HAP-1 (cell line): ENCODE measurements at places on chromosomes 7 and 10.

GRCh38 chr10:81603106-81603620, 271.8 kb upstream of the NRG3 start:
- no peak for DNase-seq

- DNase-seq, result peak; percentile 11
These were observed 2.8 kb upstream of the LZTS2 start for GRCh38 chr10:100996678-100997359.

GRCh38 chr10:28837613-28838390, 160.5 kb downstream of the BAMBI start:
- no peak for DNase-seq

- DNase-seq, result no peak
These were observed 750.7 kb downstream of the MAGI2 start for GRCh38 chr7:78702770-78703169.

DNA sequence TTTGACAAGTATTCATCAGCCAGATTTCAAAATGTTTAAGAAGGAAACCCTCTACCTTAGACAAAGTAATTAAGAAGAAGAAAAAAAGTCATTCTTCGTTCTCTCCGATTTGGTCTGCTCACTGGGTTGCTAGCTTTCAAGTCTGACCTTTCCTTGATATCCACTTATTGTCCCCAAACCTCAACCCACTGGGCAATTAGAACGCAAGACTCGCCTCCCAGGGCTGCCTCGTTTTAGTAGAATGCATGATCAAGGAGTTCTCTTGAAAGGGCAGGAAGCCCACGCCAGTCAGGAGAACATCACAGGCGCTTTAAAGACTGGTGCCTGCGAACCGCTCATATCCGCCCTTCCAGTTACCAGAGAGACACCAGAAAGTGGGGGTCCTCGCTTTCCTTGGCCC, 637.7 kb downstream of the PARD3 start:
- DNase-seq, result no peak
